ENCODE measurements at places on chromosomes 12 and 14.

DNA sequence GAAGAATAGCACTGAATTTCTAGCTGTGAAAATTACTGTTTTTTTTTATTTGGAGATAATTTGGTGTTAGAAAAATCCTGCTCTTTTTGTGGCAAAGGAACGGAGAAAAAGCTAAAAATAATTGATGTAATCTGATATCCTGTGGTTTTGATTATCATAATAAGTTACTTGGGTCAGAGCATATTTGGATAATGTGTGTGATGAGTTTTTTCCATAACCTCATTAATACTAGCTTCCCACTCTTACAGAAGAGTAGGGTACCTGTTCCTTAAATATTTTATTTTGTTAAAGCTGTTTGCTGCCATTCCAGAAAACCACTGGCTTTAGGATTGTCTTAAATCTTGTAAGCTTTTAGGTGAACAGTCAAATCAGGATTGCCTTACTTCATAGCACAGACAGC is 4.7 kb downstream of the PSMC6 start:
- DNase-seq, result no peak

GRCh38 chr14:89543425-89543790 is 126.4 kb upstream of the FOXN3 start:
- no peak for DNase-seq

GRCh38 chr12:10283027-10283426 is 24.6 kb upstream of the KLRD1 start:
- DNase-seq, result peak; percentile 20

- no peak for DNase-seq
These were observed 9.7 kb downstream of the PDE6H start for GRCh38 chr12:14982562-14982961.

All from SHP77 (cell line).